ENCODE measurements at places on chromosomes 7 and 10. TPM values are rescaled to one million over a fixed set of nuclear protein-coding genes. Genes with fewer than 3 reads are reported as not detected.

The AKR1C2 gene
- not detected for total RNA-seq

The GIMAP8 gene
- total RNA-seq = 0.47 TPM

The CACNB2 gene
- total RNA-seq = not detected

The CPEB3 gene
- 5.0 TPM for total RNA-seq

The PLAC9 gene
- not detected for total RNA-seq

The CD36 gene
- 1.3 TPM for total RNA-seq

The VAX1 gene
- not detected for total RNA-seq

The RGS10 gene
- total RNA-seq = 16.8 TPM

The C10orf62 gene
- not detected for total RNA-seq

The RNF133 gene
- total RNA-seq = not detected

The TAS2R41 gene
- not detected for total RNA-seq

The IGFBP3 gene
- total RNA-seq = not detected

The CDHR1 gene
- total RNA-seq = 1.7 TPM

The DLX5 gene
- total RNA-seq = not detected

The GIMAP5 gene
- total RNA-seq = 0.27 TPM

The FAM131B gene
- total RNA-seq = 0.05 TPM

The OAT gene
- 16.9 TPM for total RNA-seq

The UPK3BL2 gene
- 79.9 TPM for total RNA-seq

The ASIC3 gene
- 4.8 TPM for total RNA-seq

The AGK gene
- total RNA-seq = 26.1 TPM

The FAM25G gene
- total RNA-seq = not detected

The NKX6-2 gene
- not detected for total RNA-seq

The HYAL4 gene
- not detected for total RNA-seq

The EPHB6 gene
- total RNA-seq = 69.6 TPM

The LRRN3 gene
- total RNA-seq = not detected

The MINDY4 gene
- 1.1 TPM for total RNA-seq

The CPA5 gene
- not detected for total RNA-seq

The LRRC4 gene
- 1.2 TPM for total RNA-seq

The CPA4 gene
- total RNA-seq = not detected

The NPFFR1 gene
- total RNA-seq = not detected

The CLCN1 gene
- total RNA-seq = not detected

The PAXIP1 gene
- 17.5 TPM for total RNA-seq

The PHKG1 gene
- 4.0 TPM for total RNA-seq

The MCM10 gene
- total RNA-seq = 0.15 TPM

The CNPY4 gene
- total RNA-seq = 16.8 TPM

The UTF1 gene
- not detected for total RNA-seq

The SLC18A3 gene
- total RNA-seq = not detected

The CELF2 gene
- 112 TPM for total RNA-seq

The OR2F1 gene
- total RNA-seq = not detected

The SPAM1 gene
- not detected for total RNA-seq

The NPY gene
- not detected for total RNA-seq

The PILRA gene
- 9.8 TPM for total RNA-seq

The ITPRID1 gene
- total RNA-seq = not detected

The FAM24B gene
- 11.7 TPM for total RNA-seq

The MUC3A gene
- total RNA-seq = not detected

The HEPACAM2 gene
- not detected for total RNA-seq

The NPSR1 gene
- not detected for total RNA-seq

The OPALIN gene
- not detected for total RNA-seq

The DNAAF5 gene
- total RNA-seq = 25.8 TPM

The ENTPD1 gene
- 108 TPM for total RNA-seq

The SEC23IP gene
- 77.3 TPM for total RNA-seq

The RNLS gene
- 7.5 TPM for total RNA-seq

The ANKRD7 gene
- 0.61 TPM for total RNA-seq

The ST8SIA6 gene
- total RNA-seq = not detected

The AQP1 gene
- 0.10 TPM for total RNA-seq

The IPMK gene
- total RNA-seq = 8.6 TPM

The INPP5A gene
- total RNA-seq = 93.9 TPM

The COPS6 gene
- total RNA-seq = 75.1 TPM
